ENCODE measurements at places on chromosomes 16 and 17.

DNA sequence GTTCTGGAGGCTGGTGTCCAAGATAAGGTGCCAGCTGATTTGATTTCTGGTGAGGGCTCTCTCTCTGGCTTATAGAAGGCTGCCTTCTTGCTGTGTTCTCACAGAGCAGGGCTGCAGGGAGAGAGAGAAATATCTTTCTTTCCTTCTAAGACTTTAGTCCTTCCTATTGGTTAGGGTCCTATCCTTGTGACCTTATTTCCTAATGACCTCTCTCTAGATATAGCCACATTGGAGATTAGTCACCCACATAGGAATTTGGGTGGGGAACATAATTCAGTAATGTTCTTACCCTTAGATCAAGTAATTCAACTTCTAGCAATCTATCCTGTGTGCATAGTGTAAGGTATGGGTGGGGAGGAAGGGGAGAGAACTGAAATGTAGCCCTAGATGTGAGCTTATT is 18.0 kb upstream of the ABCA5 start:
- no peak for DNase-seq

- DNase-seq, result no peak
Measured at GRCh38 chr17:71412803-71413202, 708.0 kb upstream of the SOX9 start.

DNA sequence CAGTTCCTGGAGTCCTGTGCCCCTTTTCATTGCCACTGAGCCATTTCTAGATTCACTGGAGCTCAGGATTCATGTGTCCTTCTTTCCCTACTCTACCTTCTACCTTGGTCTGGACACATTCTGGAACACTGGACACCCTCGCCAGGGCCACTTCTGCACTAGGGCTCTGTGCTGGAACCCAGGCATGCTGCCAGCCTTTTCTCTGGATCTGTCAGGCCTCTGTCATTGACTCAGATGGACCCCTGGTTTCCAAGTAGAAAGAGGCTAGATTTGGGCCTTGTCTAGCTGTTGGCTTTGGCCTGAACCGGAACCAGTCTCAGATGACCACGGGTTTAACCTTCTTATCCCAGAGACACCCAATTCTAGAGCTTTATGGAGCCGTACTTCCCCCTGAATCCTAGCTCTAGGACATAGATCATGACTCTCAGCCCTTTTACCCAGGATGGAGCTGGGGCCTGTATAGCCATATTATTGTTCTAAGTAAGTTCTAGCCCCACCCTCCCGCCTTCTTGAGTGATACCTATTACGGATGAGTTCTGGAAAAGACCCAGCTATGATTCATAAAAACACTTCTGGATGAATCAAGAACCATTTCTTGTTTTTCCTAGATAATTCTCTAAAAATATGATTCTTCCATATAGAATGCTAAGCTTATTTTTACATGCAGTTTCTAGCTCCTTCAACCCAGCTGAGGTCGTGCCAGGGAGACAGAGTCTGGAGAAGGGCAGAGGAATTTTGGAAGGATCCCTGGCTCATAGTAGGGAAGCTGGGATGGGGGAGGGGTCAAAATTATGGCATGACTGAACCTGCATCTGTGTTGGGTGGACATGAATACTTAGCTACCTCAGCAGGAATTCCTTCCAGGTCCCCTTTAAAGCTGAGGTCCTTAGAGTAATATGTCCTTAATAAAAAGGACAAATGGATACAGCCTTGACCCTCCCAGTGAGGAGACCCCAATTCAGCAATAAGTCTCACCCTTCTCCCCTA is 1.1 kb upstream of the CHRNB1 start:
- no peak for DNase-seq

DNA sequence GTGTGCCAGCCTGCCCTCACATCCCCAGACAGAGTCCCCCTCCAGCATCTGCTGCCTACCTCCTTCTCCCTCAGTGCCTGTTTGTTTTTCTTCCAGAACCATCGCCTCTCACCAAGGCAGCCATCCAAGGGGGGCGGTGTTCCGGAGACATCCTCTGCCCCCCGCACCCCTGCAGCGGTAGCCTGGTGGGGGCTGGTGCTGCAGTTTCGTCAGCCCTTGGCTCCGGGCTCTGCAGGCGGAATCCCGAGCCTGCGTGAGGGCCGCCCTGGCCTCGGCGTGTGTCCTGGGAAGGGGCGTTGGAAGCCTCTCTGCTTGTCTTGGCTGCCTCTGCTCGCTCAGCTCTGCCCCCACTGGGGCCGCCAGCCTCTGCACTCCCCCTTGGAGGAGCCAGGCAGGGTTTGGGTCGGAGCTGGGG is 126.0 kb upstream of the CIBAR2 start:
- peak; percentile 81 for DNase-seq

DNA sequence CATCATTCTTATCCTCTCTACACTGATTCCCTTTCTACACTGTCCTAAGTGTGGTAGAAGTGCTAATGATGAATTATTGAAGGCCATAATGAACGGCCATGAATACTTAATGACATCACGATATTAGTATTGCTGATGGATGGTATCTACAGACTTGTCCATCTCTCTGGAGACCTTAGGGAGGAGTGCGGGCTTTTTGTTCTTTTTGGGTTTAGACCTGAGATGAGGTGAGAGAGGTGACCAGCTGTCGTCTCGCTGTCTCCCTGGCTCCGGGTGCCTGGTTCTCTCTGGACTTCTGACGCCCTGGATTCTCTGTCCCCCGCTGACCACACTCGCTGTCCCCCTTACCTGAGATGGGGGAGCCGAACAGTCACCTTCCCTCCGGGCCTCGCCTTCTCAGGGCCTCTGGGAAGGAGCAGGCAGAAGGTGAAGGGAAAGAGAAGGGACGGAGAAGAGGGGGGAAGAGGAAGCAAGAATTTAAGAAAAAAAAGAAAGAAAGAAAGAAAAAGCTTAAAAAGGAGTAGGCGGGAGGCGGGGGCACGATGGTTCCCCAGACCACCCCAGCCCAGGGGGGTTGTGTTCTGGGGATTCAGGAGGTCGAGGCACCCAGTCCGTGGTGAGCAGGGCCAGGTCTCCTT is 17.1 kb downstream of the SGCA start:
- no peak for DNase-seq

DNA sequence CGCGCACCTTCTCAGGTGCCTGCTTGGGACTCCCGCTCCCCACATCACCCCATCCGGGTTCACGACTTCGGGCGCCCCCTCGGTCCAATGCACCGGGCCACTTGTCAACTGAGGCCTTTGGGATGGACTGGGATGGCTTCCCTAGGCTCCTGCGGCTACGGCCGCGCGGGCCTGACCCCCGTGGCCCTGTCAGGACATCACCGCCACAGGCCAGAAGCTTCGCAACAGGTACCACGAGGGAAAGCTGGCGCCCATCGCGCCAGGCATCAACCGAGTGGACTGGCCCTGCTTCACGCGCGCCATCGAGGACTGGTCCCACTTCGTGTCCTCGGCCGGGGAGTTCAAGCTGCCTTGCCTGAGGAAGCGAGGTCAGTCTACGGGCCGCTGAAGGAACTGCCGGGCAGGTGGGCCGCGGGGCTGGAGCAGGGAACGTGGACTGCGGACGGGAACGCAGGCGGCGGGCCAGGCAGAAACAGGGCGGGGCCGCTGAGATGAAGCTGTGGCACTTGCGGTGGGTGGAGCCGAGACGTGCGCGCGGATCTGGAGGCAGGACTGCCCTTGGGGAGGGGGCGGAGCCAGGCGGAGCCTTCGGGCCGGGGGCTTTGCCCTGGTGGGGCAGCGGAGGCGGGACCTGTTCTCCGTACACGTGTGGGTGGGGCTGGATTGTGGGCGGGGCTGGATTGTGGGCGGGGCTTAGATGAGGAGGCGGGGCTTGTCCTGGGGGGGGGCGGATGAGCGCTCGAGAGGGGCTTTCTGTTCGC is 13.7 kb upstream of the CNGB1 start:
- DNase-seq, result peak; percentile 97

DNA sequence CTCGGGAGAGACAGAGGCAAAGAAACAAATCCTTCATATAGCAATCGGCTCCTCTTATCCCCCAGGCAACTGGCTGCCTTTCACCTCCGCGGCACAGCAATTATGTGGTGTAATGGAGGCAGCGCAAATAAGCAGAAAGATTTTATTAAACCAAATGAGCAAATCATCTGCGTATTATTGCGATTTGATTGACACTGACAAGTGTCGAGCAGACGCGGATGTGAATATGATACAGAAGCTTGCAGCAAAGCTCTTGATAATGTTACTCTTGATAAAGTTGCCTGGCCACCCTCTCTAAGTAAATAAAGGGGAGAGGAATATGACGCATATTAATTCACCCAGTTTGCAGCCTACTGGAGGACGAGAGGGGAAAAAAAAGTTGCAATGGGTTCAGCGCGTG is 26.5 kb upstream of the AKTIP start:
- DNase-seq, result no peak

DNA sequence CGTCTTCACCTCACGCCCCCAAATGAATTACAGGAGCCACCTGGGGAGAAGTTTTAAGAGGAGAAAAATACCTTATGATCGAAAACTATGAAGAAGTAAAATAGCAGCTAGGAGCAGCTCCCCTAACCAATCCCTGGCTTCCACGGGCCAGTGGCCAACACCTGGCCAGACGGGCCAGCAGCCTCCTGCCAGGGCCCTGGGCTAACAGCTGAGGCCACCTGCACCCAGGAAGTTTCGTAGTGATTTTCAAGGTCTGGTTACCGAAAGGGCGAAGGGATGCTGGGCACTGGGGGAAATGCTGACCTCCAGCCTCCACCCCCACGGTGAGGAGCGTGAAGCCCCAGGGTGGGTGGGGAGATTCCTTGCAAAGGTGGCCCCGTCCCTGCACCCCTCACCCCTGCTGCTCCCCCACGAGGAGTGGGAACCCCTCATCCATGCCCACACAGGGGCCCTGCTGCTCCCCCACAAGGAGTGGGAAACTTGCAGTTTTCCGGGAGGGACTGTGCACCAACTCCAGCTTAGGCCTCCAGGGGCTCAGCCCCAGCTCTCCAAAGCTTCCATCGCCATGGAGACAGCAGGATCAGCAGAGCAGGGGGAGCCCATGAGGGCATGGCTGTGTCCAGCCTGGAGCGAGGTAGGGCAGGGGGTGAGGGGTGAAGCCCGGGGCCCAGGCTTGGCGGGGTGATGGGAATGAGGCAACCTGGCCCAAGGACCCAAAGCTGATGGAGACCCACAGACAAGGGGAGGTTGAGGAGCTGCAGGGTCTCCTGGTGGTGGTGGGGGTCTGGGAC is 31.9 kb upstream of the ACSF3 start:
- no peak for DNase-seq

DNA sequence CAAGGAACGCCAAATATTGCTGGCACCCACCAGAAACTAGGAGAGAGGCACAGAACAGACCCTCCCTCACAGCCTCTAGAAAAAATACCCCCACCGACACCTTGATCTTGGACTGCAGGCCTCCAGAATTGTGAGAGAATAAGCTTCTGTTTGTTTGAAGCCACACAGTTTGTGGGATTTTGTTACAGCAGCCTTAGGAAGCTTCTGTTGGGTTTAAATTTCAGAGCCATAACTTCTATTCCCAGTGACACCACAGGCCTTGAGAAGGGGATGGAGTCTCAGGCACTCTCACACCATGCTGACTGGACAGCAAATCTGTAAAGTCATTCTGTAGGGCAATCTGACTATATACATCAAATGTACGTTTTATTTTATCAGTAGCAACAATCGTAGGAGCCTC is 38.6 kb downstream of the RNF112 start:
- DNase-seq, result peak; percentile 64

GRCh38 chr16:9837481-9837880 is 344.7 kb downstream of the GRIN2A start:
- no peak for DNase-seq

DNA sequence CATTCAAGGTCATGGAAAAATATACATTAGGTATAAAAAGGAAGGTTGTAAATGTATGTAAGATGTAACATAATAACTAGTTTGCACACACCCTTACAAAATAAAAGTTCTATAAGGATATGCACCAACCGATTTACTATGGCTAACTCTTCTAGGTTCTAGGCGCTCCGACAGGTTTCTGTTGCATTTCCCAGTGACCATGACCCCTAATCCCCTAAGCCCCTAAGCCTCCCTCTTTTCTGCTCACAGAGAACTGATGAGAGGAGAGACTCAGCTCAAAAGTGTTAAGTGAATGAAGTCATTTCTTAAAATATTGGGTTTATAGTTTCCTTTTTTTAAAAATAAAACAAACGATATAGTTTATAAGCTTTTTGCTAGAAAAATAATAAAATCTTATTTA is 30.0 kb upstream of the HEATR6 start:
- DNase-seq, result no peak

DNA sequence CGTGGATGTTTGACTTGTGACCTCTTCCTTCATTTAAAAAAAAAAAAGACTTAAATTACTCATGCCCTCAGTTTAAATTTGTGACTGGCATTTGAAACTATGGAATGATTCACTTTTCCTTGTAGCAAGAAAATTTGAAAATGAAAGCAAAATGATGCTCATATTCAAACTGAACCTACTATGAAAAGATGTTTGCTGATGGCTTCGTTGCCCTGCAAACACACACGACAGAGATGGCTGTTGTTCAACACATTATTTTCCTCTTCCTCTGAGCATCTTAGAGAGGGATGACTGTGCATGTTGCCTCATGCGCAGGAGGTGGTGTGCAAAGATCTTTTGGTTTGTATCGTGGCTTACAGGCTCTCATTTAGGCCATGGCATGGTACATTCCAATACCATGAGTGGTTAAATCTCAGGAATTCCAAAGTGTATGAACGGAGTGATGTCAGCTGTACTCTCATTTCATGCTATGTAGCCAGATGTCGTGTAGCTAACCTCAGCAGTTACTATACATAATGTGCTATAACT is 164.5 kb downstream of the PRKCA start:
- DNase-seq, result peak; percentile 86

DNA sequence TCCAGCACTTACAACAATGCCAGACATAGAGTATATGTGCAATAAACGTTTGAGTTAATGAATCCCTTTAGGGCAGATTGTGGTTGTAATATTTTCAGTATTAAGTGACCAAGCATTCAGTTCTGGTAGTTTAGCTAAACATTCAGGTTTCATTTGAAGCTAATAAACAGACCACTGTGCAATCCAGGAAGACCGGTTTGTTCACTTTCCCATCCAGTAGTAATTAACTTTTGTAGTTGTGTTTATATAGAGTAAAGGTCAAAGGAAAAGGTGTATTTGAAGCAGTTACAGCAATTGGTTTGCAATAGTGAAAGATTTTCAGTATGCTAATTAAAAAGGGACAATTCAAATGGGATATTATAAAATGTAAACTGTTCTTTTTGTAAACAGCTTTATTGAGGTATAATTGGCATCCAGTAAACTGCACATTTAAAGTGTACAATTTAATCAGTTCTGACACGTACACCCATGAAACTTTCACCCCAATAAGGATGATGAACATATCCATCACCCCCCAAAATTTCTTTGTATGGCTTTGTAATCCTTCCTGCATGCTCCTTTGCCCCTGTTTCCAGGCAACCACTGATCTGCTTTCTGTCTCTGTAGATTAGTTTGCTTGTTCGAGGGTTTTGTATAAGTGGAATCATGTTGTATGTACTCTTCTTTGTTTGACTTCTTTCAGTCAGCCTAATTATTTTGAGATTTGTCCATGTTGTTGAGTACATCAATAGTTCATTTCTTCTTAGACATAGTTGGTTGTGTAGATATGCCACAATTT is 26.3 kb downstream of the MRTFB start:
- no peak for DNase-seq

DNA sequence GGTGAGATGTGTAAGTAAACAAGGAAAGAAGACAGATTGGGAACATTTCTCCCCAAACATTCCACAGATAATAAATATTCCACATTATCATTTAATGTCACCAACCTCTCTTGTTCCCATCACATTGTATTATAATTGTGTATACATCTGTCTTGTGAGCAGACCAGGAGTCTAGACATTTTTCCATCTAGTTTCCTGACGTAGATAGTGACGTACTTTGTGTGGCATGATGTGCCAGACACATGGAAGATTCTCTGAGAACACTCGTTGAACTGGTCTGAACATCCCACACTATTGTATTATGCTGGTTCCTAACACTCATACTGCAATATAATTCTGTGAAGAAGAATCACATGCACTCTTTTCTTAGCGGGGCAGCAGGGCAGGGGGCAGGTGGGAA is 34.0 kb downstream of the WSB1 start:
- no peak for DNase-seq
